H7 (cell line): ENCODE measurements at places on chromosomes 11 and 22. TPM values are rescaled to one million over a fixed set of nuclear protein-coding genes. Genes with fewer than 3 reads are reported as not detected.

DNA sequence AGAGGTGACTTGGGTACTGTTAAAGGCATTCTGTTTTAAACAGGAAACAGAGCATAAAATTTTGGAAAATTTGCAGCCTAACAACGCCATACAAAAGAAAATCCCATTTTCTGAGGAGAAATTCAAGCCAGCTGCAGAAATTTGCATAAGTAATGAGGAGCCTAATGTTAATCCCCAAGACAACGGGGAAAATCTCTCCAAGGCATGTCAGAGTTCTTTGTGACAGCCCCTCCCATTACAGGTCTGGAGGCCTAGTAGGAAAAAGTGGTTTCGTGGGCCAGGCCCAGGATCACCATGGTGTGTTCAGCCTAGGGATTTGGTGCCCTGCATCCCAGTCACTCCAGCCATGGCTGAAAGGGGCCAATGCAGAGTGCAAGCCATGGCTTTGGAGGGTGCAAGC, 1333.1 kb upstream of the TENM4 start:
- DNase-seq = no peak

DNA sequence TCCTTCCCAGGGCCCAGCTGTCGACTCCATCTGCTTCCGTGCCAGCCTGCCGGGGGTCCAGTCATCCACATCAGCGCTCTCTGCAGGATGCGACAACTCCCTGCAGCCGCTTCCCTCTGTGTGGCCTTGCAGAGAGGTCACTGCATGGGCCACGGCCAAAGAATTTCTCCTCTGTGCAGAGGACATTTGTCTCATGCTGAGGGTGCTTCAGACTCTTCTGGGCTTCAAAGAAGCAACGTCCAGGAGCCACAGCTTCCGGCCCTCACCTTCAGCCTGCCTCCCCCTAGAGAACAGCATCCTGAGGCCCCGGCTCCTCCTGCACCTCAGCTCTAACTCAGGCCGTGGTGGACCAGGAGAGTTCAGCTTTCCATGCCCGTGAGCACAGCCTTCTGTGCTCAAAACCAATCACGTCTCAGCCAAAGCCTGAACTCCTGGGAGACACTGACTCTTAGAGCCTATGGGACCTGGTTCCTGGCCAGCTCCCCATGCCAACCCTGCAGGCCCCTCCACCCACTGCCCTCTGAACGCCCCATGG, 258.9 kb downstream of the BRD1 start:
- DNase-seq = peak; percentile 74

GRCh38 chr22:38289583-38290082, 16.8 kb upstream of the TMEM184B start:
- no peak for DNase-seq

- DNase-seq = peak; percentile 59
Measured at GRCh38 chr11:114799476-114799875, 121.1 kb downstream of the NXPE2 start.

Gene CDC42EP2
- total RNA-seq = 0.97 and 1.2 TPM in 2 replicates

DNA sequence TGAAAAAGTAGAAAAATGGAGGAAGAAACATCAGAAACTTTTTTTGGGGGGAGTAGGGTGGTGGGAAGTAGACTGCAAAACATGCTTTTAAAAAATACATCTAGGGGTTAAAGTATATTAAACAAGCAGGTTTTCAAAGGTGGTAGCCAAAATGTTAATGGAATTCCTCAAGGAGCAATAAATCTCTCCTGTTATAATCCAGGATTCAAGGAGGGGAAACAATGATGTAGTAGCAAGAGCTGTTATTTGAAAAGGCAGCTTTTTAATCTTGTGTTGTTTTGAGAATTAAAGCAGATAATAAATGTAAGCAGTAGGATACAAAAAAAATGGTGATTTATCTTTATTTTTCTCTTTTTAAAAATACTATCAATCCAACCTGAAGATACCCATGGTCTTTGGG, 736.5 kb upstream of the CCDC90B start:
- no peak for DNase-seq

GRCh38 chr11:45482331-45482730, 183.1 kb downstream of the CHST1 start:
- no peak for DNase-seq

GRCh38 chr11:128680906-128681305, 13.0 kb upstream of the FLI1 start:
- no peak for DNase-seq
